Hippocampal formation (tissue), 2 donors: ENCODE measurements at places on chromosomes 13 and 19.

GRCh38 chr19:31841755-31842154 lies 492.5 kb upstream of the TSHZ3 start:
- DNase-seq: no peak

DNA sequence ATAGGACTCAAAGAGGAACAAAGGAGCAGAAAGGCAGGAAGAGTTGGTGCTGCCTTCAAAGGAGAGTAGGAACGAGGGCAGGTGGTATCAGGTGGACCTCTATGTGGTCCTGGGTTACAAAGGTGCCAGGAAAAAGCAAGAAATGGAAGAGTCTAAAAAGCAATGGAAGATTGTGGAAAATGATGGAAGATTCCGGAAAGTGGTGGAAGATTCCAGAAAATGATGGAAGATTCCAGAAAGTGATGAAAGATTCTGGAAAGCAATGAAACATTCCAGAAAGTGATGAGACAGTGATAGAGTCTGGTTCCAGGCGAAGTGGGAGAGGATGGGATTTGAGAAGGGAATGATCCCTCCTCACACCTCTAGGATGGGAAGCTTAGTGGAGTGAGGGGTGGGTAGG lies 55.3 kb downstream of the ZNF557 start:
- DNase-seq: no peak

- no peak for DNase-seq
Observed at GRCh38 chr19:7925171-7925851, 624 bp downstream of the CTXN1 start.

GRCh38 chr13:91747186-91747585 lies 348.8 kb downstream of the GPC5 start:
- DNase-seq: no peak

- DNase-seq: no peak
Observed at GRCh38 chr19:14629557-14629956, 45.1 kb downstream of the ADGRE3 start.
